NCI-H1694 treated with DMSO at 0.1 percent for 48 hours (cell line): ENCODE measurements at places on chromosomes 3 and 15.
A peak's percentile ranks its signal among the peaks of the same experiment; 100 is the strongest.

DNA sequence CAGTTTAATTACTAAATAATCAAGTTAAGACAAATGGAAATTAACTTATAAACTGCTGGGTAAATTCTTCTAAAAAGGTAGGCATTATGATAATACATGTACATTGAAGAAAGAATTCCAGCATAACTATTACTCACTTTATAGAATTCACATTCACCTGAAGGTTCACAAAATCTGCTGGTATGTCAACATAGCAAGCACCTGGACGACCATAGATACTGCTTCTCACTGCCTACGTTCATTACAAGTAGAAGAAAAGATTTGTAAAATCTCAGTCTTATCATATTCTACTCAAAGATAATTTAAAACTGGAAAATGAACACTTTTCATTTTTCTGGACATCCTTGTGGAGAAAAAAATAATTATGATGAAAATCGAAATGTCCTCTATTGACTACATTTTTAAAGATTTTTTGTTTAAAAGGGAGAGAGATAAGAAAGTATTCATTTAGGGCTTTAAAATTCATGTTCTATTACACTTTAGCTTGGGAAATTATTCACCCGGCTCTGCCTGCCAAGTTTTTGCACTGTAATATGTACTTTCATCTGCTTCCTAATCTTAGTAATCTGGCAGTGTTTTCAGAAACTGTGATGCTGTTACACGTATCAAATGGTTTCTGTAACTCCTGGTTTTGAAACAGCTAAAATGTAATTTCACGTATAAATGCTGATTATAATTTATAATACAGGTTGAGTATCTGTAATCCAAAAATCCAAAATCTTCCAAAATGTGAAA is 16.1 kb downstream of the HACL1 start:
- no peak for DNase-seq

DNA sequence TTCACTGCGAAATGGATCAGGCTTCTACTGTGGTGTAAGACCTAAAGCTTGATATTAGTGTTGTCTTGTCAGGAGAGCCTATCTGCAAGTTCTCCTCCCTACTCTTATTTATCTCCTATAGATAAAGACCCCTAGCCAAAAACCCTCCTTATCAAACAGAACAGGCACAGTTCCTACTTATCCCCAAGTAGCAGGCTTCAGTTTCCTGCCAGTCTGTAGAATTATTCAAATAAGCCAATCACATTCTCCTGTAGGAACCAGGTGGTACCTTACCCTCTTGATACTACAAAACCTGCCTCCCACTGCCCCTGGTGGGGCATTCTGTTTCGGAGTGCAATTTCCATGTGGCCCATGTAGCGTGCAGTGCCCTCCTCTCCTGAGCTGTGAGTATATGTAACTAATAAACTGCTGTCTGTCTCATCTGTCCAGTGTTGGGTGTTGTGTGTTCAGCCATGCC is 28.7 kb downstream of the HDGFL3 start:
- no peak for DNase-seq

- no peak for DNase-seq
Observed at GRCh38 chr3:144181062-144181461, 209.4 kb downstream of the DIPK2A start.

DNA sequence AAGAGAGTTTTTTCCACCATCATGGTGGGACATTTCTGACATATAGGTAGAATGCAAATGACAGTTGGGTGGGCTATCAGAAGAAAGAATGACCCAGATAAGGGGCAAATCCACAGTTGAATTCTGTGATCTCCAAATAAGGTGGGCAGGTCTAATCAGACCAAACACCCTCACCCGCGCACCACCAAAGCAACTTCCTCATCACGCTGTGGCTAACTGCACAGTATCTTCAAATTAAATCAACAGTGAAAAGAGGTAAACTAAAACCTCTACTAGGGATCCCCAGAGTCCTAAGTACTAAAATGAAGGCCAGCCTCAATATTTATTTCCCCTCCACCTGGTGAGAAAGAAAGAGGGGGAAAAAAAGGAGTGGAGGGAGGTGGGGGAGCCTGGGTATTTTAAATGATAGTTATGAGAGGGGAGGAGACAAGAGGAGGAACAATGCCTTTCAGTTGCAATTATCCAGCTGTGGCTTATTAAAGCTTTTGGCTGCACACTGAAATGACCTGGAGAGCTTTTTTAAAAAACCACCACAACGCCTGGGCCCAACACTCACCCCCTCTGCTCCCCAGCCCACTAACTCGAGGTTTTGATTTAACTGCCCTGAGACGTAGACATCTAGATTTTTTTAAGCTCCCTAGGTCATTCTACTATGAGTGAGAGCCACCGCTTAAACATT is 61.0 kb downstream of the LRIG1 start:
- no peak for DNase-seq

- no peak for DNase-seq
Observed at GRCh38 chr3:31253782-31254181, 278.9 kb upstream of the STT3B start.

DNA sequence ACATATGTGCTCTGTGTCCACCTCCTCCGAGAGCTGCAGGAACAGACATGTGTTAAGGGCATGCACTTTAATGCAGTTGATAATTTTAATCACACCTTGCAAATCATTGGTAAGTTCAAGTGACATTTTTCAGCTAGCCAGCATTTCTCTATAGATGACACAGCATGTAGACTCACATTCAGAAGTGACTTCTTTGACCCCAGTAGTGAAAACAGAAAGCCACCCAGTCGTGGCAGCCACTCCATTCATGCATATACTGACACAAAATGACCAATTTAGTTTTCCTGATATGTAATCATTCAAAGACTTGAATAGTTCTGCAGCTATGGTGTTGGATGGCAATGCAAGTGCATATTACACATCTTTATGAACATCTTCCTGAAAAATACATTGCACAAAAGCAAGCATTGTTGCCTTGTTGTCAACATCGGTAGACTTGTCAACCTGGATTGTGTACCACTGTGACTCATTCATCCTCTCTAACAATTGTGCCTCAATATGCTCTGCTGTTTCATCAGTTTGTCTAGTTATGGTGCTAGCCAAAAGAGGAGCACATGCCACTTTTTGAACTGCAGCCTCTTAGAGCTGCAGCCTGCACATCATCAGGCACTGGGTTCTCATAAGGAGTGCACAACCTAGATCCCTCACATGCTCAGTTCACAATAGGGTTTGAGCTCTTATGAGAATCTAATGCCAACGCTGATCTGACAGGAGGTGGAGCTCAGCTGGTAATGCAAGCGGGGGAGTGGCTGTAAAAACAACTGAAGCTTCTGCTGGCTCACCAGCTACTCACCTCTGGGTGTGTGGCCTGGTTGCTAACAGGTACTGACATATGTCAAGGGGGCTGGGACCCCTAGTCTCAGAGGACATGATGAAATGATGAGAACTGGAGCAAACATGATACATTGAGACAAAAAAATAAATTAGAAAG is 622.0 kb downstream of the PYDC2 start:
- no peak for DNase-seq

GRCh38 chr3:161038725-161039124 is 66.4 kb downstream of the B3GALNT1 start:
- DNase-seq = no peak

DNA sequence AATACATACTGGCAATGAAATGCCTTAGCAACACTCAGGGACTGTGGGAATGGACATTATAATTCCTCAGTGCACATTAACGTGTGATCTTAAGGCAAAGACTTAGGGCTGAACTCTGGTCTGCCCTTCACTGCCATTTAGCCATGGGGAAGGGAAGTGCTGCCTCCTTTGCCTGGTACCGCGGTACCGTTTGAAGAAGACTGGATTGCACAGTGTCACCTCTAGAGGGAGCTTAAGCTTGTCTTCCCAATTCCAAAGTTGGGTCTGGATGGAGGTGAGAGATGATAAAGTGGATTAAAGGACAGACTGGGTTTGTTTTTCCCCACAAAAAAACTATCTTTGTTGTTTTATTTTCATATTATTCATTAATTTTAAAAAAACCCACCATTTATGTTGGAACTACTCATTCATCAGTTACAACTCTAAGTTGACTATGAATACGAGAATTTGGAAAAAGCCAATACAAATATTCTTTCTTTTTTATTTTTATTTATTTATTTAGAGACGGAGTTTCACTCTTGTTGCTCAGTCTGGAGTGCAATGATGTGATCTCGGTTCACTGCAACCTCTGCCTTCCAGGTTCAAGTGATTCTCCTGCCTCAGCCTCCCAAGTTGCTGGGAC is 60.0 kb upstream of the SYN2 start:
- DNase-seq = peak; percentile 21

- DNase-seq = peak; percentile 46
Observed at GRCh38 chr3:50714946-50715345, 40.2 kb downstream of the DOCK3 start.

DNA sequence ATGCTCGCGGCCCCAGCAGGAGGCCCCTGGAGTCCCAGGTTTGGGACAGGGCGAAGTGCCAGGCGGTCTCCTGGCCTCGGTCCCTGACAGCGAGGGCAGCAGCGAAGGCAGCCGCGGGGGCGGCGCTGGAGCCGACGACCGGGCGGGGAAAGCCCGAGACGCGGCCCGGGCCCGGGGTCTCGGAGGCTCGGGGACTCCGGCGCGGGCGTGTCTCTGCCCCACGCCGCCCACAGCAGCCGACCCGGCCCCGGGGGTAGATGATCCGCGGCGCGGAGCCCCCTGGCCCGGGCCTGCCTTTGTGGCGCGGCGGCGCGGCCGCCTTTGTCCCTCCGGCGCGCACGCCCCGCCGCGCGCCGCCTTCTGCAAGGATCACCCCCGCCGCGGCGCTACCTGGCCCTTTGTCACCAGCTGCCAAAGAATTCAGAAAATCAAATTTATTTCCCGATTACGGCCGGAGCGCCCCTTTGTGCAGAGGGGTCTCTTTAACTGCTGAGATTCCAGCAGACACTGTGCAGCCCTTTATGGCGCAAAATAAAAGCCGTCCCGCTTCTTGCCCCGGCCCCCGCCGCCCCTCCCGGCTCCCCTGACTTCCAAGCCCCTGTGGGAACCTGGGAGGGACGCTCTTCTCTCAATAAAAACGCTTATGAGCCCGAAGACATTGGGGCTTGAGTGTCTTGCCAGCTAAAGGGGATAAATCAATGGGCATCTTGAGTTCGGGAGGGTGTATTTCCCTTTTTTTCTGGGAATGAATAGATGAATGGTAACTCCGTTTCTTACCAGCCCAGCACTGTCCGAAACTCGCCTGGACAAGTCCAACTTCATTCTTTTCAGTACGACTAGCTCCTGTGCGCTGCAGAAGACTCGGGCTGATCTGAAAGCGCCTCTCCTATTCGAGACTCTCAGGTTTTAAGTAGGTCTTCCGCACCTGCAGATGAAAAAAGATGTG is 68.4 kb downstream of the HES1 start:
- DNase-seq = no peak

DNA sequence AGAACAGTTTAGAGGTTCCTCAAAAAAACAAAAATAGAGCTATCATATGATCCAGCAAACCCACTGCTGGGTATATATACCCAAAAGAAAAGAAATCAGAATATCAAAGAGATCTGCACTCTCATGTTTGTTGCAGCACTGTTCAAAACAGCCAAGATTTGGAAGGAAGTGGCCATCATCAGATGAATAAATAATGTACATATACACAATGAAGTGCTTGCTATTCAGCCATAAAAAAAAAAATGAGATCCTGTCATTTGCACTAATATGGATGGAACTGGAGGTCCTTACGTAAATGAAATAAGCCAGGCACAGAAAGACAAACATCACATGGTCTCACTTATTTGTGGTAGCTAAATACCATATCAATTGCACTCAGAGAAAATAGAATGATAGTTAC is 58.4 kb downstream of the SCAPER start:
- no peak for DNase-seq

DNA sequence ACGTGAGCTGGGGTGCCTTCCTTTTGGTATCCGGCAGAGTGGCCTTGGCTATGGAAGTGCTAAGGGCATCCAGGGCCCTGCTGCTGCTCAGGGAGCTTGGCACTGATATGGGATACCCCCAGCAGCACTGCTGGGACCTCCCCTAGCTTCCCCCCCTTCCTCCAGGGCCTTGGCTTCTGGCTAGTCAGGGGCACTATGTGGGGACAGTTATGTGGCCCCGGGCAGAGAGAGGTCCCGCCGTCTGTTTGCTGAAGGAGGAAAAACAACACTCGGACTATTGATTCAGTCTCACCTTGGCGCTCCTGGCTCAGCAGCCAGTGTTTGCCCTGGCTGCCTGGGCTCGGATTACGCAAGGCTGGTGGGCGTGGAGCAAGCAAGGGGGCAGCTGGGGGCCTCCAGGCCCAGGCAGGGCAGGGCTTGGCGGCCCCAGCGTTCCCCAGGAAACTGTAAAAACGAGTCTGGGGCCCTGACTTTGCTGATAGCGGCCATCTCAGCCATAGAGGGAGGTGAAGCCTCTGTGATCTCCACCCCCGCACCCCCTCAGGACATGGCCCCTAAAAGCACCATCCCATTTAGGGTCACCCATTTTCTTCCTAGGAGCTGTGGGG is 5.7 kb downstream of the FURIN start:
- no peak for DNase-seq

GRCh38 chr3:194078045-194078821 is 57.7 kb upstream of the HES1 start:
- no peak for DNase-seq

- peak; percentile 73 for DNase-seq
Observed at GRCh38 chr15:71660501-71660900, 149.9 kb upstream of the NR2E3 start.

DNA sequence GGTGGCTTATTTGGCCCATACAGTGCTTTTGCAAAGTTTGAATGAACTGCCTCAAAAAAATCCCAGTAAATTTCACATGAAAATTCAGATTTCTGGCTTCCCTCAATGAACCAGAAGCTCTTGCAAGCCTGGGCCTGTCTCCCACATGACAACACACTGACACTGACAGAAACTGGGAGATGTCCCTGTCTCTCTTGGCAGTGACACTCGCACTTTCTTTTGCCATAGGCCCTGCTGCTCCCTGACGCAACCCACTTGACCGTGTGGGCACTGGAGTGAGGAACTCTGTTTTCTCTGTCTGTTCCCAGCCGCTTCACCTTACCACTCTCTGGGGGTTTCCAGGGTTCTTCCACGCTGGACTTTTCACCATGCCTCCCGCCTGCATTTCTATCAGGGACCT is 524.5 kb downstream of the SHQ1 start:
- no peak for DNase-seq

DNA sequence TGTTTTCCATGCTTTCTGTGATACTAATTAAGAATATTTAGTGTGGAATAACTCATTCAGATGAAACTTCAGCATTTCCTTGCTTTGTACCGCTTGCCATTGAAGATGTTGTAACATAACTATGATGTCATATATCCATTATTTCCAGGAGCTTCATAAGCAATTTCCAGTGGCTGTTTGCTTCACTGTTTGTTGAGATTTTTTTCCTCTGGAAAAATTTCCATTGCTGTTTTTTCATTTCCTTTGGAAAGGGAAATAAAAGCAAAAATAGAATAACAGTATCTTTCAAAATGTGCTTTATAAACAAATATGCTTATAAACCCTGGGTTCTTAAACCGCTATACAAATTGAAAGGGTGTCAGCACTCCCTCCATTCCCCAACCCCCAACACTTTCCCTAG is 319.6 kb upstream of the SEMA6D start:
- no peak for DNase-seq

GRCh38 chr3:179148616-179149405 is 654 bp downstream of the PIK3CA start:
- DNase-seq = no peak

- DNase-seq = no peak
Observed at GRCh38 chr3:9420850-9421549, 23.6 kb downstream of the SETD5 start.

- DNase-seq = no peak
Observed at GRCh38 chr3:123743121-123743520, 141.0 kb downstream of the MYLK start.
